ENCODE measurements at places on chromosomes 13 and 19.

- no peak for DNase-seq
Measured at GRCh38 chr19:14418856-14419105, 360 bp downstream of the DDX39A start.

DNA sequence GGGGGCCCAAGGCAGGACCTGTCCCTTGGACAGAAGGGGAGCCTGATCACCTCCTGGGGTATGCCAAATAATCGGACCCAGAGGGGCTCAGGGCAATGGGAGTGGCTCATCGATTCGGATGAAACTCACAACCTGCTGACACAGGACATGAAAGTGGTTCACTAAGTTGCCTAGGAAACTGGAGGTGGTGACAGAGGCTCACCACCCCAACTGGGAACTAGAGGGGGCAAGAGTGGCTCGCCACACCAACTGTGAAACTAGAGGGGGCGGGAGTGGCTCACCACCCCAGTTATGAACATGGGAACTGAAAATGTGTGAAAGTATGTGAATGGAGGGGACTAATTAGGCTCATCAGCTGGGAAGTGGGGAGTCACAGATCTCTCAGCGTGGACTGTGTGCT, 46.3 kb upstream of the ZNF737 start:
- no peak for DNase-seq

- DNase-seq: no peak
Measured at GRCh38 chr19:18648973-18649315, 12.1 kb downstream of the KLHL26 start.

DNA sequence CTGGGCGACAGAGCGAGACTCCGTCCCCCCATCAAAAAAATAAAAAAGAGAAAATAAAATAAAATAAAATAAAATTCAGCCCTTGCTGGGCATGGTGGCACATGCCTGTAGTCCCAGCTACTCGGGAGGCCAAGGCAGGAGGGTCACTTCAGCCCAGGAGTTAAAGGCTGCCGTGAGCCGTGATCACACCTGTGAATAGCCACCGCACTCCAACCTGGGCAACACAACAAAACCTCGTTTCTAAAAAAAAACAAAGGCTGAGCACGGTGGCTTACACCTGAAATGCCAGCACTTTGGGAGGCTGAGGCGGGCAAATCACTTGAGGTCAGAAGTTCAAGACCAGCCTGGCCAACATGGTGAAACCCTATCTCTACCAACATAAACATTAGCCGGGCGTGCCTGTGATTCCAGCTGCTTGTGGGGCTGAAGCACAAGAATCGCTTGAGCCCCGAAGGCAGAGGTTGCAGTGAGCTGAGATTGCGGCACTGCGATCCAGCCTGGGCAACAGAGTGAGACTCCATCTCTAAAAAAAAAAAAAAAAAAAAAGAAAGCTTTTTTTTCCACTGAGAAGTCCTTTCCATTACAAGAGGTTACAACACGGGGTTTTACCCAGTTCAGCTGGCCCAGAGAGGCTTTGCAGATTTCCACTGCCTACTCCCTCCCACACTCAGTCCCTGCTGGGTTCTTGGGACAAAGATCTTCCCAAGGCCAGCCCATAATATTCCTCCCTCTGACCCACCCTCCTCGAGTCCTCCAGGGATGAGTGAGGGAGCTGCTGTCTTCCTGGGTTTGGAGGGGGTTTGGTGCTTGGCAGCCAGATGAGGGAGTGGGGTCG, 6.4 kb downstream of the ANGPTL4 start:
- DNase-seq: no peak

DNA sequence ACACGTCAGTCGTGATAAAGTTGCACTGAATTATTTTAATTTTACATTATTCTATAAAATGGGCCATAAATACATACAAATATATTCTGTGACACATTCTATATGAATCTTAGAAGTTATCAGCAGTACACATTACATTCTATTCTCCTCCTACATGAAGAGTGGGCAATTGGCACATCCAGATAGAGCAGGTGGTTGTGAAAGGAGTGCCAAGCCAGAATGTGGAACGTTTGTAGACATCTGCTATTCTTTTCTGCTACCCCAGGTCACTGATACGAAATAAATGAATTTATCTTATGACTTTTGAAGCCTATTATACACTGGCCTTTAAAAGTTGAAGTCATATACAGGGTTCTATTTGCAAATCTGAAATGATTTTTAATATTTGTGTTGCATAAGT, 373.2 kb downstream of the PCDH17 start:
- no peak for DNase-seq

- DNase-seq: no peak
Measured at GRCh38 chr13:47457626-47458025, 543.4 kb downstream of the SUCLA2 start.

- DNase-seq: no peak
Measured at GRCh38 chr19:1232652-1233072, 5.1 kb downstream of the CBARP start.

DNA sequence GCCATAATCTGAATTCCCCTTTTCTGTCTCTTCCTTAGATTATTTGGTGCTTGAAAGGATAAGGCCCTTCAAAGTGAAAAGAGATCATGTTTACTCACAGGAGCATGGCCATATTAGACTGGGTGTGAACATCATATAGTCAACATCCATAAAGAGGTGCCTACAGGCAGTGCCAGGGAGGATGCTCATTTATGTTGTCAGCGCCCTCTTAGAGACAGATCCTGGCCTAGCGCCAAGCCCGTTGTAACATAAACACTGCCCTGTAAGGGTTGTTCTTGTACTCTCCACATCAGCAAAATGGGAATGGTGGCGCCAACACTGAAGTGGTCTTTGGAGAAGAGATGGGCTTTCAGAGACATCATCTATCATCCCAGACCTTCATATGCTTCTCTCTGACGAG, 16.1 kb downstream of the PCDH8 start:
- DNase-seq: no peak

DNA sequence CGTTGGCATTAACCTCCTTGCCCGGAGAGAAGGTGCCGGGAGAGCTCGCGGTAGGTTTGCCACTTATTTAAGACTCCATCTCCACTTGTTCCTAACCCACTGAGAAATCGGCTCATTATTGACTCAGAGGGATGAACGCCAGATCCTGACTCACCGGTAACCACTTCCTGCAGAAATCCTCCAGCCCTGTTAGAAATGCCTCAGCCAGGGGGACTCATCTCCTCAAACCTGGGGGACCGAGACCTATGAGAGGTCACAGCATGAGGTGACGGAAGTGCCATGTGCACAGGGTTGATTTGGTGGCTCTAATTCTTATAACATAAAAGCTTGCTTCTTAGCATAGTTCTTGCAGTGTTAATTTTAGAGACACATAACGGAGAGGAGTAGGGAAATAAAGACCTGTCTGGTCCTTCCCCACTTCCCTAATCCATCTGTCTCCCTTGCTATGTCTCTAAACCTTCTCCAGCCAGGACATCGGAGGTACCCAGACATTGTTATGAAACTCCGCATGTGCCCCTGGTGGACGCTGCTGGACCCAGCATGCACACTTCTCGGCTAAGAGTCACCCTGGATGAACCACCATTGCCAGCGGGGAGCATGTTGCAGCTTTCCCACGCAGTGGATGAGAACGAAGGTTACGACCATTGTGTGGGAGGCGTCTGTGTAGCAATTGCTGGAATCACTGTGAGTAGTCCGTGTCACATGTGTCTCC, 158.9 kb downstream of the EFNB2 start:
- DNase-seq: no peak

GRCh38 chr19:32566246-32566830, 14.7 kb upstream of the PDCD5 start:
- DNase-seq: no peak

GRCh38 chr19:58519087-58519354, 589 bp downstream of the ZBTB45 start:
- DNase-seq: no peak

DNA sequence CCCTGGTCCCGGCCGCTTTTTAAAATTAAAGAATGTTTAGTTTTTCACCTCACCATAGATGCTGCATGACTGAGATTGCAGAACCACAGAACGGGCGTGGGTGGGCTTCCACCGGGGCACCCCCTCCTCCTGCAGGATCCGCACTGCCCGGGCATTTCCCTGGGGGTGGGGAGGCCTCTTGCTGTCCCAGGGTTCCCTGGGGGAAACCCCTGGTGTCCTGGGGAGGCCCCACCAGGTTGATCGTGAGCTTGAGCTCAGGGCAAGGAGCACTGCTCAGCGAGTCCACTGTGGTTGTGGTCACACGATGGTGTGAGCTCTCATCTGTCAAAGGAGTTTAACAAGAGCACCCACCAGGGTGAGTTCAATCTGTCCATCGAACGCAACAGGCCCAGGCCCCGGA, 11.4 kb upstream of the TCF3 start:
- peak; percentile 33 for DNase-seq

GRCh38 chr13:26978081-26978860, 193.3 kb downstream of the USP12 start:
- DNase-seq: no peak

DNA sequence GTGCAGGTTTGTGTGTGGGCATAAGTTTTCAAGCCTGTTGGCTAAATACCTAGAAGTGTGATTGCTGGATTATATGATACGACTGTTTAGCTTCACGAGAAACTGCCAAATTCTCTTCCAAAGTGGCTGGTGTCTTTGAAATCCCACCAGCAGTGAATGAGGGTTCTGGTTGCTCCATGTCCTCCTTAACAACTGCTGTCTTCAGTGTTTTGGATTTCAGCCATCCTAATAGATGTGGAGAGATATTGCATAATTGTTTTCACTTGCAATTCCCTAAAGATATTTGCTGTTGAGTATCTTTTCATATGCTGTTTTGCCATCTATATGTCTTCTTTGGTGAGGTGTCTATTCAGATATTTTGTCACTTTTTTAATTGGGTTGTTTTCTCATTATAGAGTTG, 390.5 kb downstream of the ZNF536 start:
- DNase-seq: no peak

DNA sequence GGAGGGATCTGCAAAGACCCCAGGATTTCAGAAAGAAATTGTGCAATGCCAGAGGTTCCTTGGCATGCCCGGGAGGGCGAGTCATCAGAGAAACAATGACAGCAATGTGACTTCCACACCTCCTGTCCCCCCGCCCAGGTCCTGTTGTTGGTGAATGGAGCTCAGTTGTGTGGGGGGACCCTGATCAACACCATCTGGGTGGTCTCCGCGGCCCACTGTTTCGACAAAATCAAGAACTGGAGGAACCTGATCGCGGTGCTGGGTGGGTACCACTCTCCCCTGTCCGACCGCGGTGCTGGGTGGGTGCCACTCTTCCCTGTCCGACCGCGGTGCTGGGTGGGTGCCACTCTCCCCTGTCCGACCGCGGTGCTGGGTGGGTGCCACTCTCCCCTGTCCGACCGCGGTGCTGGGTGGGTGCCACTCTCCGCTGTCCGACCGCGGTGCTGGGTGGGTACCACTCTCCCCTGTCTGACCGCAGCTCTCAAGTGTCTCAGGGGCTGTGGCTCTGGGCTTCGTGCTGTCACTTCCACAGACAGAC, 5.2 kb upstream of the F10 start:
- DNase-seq: no peak

DNA sequence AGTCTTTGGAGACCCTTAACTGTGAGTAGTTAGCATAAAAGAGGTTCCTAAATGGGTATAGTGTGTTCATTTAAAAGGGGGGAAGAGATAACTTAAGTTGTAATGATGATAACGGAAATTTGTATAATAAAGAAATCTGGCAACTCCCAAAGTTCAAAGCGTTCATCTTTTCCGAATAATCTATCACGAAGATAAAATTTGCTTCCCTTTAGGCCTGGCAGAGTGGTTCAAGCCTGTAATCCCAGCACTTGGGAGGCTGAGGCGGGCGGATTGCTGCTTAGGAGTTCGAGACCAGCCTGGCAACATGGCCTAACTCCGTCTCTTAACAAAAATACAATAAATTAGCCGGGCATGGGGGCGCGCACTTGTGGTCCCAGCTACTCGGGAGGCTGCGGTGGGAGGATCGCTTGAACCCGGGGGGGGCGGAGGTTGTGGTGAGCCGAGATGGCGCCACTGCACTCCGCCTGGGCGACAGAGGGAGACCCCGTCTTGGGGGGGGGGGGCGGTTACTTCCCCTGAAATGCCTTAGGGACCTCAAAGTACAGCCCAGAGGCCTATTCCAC, 934 bp downstream of the N4BP2L2 start:
- DNase-seq: peak; percentile 12

DNA sequence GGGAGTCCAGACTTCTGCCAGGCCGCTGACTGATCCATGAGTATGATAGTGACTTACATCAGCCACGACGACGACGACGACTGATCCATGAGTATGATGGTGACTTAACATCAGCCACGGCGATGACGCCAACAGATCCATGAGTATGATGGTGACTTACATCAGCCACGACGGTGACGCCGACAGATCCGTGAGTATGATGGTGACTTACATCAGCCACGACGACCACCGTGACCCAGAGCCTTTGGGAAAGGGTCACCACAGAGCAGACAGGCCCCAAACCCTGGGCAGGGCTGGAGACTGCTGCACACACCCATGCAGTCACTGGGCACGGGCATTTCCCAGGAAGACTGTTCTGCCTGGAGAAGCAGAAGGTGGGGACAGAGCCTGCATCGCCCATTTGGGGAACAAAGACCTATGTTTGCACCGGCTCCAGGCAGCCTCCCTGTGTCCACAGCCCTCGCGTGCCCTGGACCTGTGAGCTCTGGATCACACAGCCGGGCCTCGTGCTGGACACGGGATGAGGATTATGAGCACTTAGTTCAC, 130.9 kb upstream of the SPACA7 start:
- no peak for DNase-seq

DNA sequence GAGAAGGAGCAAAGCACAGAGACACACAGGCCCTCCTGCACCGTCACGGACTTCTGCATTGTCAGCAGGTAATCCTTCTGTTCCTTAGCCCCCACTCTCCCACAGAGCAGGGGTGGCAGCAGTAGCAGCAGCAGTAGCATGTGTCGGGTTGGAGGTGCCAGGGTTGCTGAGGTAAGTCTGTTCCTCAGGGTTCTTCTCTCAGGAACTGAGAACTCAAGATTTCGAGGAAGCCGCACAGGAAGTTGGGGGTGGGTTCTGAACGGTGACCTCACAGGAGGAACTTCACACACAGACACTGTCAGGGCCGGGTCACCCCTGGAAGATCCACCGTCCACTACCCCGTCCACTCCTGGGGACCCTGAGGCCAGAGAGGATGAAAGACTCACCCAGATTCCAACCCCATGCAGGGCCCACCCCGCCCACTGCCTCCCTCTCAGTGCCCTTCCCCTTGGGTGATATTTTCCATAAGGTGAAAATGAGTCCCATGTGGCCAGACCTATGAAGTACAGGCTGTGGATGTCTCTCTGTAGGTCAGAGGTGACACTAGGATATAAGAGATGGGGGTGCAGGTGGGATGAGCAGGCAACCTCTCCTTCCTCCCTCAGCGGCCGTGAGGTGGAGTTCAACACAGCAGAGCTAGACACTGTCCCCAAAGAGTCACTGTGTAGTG, at the start of gene SIGLEC12:
SIGLEC12 (minus strand) TSS at position 207 of the 670 bp plus-strand sequence; CDS start at position 140, 67 bp downstream.
- DNase-seq: no peak

Measured in activated CD8-positive, alpha-beta memory T cell treated with anti-CD3 and anti-CD28 coated beads for 4 hours (primary cell).